Coronary artery (tissue), 2 donors: ENCODE measurements at places on chromosomes 6 and 20.

- DNase-seq, result no peak
Observed at GRCh38 chr20:38828514-38829295, 23.2 kb downstream of the PPP1R16B start.

- DNase-seq, result no peak
Observed at GRCh38 chr20:40883097-40883496, 145.5 kb upstream of the TOP1 start.

DNA sequence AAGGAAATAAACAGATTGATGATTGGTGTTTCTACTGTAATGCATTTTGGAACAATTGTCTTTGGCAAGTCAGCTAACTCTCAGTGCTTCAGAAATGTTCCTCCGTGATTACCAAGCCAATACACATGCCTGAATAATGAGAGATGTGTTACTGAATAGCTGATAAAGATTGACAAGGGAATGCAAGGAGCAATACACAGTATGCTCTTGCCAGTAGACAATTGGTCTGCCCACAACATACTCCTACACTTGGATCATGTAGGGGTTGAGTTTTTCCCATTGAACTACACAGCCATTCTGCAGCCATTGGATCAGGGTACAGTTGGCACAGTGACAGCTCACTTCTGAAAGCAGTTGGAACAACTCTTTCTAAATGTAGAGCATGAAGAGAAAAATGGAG lies 5.6 kb upstream of the GJB7 start:
- DNase-seq, result no peak

- DNase-seq, result no peak
Observed at GRCh38 chr6:125302840-125303511, 1.2 kb upstream of the HDDC2 start.

DNA sequence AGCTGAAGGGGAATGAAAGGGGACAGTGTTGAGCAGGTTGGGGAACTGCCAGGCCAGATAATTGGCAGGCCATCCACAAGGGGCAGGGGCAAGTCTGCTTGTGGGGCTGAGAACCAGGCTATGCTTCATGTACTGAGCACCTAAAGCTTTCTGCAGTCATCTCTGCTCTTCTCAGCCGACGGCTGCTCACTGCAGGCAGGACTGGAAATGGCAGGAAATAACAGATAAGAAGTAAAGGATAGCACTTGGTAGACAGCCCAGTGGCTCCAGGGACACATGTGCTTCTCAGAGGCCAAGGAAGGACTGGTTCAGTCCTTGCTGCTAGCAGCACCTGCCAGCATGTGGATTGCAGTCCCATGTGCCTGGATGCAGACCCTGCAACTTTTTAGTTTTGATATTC lies 89.8 kb downstream of the CD164 start:
- no peak for DNase-seq

DNA sequence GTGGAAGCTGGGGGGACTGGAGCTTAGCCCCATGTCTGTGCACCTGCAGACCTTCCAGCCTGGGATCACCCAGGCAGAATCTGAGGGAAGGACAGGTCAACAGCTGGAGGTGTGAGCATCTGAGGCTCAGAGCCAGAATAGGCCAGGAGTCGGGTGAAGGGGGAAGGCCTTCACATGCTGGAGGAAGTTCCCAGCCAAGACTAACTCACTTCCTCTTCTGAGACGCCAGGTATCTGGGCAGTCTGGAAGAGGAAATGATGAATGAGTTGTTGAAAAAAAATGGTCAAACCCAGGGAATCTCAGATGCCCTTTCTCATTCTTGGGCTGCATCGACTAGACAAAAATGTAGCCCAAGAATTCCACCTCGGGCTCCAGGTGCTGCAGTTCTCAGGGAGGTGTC lies 73.6 kb upstream of the TIAM2 start:
- no peak for DNase-seq

- DNase-seq, result no peak
Observed at GRCh38 chr20:13684566-13685222, 46.0 kb upstream of the TASP1 start.

DNA sequence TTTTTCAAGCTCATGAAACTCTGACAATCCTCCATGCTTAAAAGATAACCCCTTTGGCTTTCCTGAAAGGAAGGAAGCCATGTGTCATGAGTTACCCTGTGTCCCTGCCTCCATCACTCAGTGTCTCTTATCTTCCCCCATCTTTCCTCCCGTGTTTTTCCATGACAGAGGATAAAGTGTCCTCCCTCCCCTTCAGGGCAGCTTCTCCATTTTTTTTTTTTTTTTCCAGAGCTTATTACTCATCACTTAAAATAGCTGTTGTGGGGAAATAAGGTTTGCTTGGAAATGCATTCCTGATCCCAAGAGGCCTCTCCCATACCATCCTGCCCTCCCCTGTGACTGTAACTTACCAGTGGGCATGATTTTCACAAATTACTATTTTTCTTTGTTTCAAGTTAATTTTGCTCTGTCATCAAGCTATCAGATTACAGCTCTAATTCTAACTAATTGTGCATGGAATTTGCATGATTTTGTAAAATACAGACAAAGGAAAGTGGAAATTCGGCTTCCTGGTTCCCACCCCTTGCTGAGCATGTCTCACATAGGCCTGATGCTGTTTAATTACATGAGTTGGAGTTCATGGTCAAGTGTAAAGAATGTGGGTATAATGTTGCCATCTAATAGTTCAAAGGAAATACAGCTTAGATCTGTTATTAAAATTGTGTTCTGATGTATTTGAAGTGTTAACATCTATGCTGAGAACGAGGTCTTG lies 614.5 kb upstream of the FLRT3 start:
- DNase-seq, result no peak

DNA sequence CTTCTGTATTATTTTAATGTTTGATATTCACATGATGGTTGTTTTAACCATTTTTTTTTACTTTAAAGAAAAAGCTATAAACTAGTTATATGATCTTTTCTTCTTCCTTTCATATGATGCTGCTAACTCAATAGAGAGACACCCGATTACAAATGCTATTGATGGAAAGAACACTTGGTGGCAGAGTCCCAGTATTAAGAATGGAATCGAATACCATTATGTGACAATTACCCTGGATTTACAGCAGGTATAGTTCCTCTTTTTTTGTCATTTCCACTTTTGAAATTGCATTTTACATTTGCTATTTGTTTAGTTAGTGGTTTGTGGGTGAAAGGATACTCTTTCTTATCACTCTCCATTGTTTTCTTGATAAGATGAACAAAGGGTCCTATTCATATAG lies 176.7 kb downstream of the LAMA2 start:
- no peak for DNase-seq

- no peak for DNase-seq
Observed at GRCh38 chr20:9078826-9079731, 10.2 kb downstream of the PLCB4 start.

GRCh38 chr6:150448221-150448620 lies 79.4 kb downstream of the IYD start:
- DNase-seq, result no peak

GRCh38 chr6:71048320-71049164 lies 91.7 kb upstream of the B3GAT2 start:
- DNase-seq, result no peak

- DNase-seq, result no peak
Observed at GRCh38 chr20:7858734-7859250, 81.5 kb downstream of the HAO1 start.

- no peak for DNase-seq
Observed at GRCh38 chr6:7786214-7786661, 60.3 kb downstream of the BMP6 start.

DNA sequence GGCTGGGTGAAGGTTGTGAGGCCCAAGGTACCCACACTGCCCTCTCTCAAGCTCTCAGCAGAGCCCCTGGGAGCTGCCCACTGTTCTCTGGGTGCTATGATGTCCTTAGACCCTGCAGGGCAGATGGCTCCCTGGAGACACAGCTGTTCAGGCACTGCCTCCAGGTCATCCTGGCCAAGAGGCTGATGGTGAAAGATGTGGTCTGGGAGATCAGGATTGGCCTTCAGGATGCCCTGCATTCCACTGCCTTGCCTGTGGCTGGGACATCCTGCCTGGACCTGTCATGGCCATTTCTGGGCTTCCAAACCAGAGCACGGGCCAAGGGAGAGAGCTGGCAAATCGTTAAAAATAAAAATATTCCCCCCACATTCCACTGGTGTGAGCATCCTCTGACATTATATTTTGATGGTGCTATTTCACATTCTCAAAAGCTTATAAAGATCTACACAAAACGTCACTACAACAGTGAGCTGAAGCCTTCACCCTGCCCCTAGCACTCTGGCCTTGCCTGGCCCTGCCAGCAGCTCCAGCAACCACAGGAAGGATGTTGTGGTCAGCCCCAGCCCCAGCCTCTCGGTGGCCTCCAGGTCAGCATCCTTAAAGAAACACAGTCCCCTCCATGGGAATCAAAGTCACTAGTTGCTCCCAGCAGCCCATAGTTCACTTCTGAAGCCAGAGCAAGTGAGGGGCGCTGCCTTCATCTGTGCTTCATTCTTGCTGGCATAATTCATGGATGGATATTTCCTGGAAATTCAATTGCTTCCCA lies 13.5 kb upstream of the KCNK16 start:
- DNase-seq, result no peak

DNA sequence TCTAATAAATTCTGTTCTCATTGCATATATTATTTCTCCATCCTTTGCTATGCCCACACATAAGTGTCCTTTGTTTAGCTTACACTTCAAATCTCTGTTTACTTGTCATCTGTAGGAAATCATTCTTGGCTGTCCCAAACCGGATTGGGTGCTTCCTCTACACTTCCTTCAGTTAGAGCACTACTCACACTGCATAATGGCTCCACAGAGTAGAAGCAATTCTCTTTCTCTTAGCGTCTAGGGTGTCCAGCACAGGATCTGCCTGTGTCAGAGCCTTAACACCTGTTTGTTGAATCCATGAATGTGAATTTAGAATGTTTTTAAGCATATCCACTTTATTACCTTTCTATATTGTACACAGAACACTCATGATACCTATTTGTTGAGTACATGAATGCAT lies 87.0 kb upstream of the BMP2 start:
- no peak for DNase-seq

- DNase-seq, result no peak
Observed at GRCh38 chr6:102085257-102085656, 691.7 kb downstream of the GRIK2 start.

DNA sequence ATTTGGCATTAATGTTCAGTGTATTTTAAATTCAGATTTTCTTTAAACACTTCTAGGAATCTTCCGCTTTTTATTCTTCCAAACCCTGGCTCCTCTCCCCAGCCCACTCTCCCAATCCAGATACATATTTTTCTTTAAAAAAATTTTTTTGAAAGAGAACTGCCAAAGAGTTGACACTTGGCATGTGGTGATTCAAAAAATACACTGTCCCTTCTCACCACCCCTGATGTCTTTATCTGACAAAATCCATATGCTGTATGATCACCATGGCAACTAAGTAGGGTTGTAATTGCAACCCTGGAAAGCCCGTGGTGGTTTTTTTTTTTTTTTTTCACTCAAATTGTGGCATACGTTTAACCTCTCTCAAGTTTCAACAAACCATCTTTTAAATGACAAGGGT lies 355.8 kb upstream of the SASH1 start:
- DNase-seq, result no peak

DNA sequence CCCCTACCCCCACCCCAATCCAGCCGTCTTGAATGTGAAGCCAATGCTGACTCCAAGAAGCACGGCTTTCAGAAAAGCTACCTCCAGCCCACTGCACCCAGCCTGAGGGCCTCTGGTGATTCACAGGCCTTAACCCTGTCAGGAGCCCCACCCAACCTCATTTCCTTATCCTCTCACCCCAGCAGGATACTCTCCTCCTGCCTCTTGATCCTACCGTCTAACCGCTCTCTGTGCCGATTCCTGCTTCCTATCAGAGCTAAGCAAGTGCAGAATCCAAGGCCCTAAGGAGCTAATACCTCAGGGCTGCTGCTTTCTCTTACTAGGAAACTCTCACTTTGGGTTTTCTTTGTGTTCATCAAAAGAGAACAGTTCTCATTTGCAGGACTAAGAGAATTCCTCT lies 47.2 kb downstream of the TRERF1 start:
- DNase-seq, result no peak

DNA sequence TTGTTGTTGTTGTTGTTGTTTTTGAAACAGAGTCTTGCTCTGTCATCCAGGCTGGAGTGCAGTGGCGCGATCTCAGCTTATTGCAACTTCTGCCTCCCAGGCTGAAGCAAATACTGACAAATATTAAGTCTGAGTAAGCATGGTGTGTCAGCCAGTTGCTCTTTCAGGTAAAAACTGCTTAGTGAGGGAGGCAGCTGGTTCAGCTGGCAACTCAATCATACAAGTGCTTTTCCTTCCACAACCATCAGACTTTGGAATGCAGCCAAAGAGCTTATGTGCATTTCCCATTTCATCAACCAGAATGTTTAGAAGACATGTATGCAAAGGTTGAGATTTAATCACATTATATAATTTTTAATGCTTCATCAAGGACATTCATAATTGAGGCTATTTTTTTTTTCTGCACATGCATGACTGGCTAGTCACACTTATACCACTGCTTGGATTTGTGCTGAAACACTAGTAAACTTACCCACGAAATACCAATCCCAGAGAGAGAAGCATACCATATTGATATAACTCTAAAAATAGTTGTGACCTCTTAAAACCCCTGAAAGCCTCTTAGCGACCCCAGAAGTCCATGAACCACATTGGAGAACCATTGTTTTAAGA lies 56.0 kb downstream of the CLIC5 start:
- DNase-seq, result no peak
